ENCODE measurements at places on chromosomes 16 and 17.

DNA sequence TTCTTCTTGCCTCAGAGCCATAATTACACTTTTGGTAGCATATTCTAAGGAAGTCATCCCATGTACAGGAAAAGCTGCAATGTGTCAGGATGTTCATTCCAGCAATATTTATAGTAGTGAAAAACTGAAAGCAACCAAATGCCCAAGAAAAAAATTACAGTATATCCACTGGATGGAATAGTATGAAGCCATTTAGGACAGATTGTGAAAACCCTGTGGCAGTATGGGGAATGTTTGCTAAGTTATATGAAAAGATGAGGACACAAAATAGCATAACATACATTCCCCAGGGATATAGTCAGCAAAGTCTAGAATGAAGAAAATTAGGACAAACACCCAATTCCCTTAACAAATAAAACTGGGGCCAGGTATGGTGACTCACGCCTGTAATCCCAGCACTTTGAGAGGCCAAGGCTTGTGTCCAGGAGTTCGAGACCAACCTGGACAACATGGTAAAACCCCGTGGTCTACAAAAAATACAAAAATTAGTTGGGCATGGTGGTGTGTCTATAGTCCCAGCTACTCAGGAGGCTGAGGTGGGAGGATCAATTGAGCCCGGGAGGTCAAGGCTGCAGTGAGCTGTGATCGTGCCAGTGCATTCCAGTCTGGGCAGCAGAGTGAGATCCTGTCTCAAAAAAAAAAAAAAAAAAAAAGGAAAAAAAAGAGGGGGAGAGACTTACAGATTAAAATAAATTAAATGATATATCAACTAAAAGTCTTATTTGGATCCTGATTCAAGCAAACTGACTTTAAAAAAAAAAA, 2.3 kb downstream of the LRRC3C start:
- peak; percentile 77 for DNase-seq

GRCh38 chr16:82013139-82013538, 1.9 kb upstream of the SDR42E1 start:
- no peak for DNase-seq

GRCh38 chr16:67437513-67437912, 6.6 kb downstream of the HSD11B2 start:
- DNase-seq, result no peak

DNA sequence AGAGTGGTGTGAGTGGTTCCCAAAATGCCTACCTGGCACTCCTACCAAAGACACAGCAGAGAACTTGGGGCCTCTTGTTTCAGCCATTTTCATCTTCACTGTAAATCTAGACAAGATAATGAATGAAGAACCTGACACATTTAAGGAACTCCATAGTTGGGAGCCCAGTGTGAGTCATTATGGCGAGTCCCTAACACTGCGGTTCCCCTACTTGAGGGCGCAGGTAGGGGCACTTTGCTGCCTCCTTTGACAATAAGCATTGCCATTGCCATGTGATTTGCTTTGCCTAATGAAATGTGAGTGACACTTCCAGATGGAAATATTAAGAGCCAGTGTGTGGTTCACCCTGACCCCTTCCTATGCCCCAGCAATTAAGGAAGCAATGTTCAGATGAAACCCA, 517.6 kb downstream of the MAF start:
- DNase-seq, result no peak

DNA sequence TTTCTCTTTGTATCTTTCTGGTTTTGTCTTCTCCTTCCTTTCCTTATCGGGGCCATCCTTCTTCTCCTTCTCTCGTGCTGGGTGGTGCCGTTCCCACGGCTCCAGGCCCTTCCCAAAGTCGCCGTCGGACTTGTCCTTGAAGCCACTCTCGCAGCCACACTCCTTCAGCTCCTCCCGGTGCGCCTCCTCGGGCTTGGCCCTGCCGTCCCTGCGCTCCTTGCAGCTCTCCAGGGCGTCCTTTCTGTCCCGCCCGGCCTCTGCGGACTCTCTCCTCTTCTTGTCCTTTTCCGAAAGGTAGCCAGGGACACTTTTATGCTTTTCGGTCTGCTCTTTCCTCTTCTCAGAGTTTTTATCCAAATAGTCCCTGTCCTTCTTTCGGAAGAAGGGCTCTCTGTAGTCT, 65.9 kb downstream of the ZNF778 start:
- no peak for DNase-seq

GRCh38 chr17:4341616-4341977, 24.9 kb downstream of the UBE2G1 start:
- DNase-seq, result no peak

- DNase-seq, result no peak
Observed at GRCh38 chr17:9209781-9210370, 188.6 kb downstream of the NTN1 start.

GRCh38 chr17:40751065-40751464, 4.1 kb downstream of the KRT25 start:
- no peak for DNase-seq

- peak; percentile 69 for DNase-seq
Observed at GRCh38 chr17:82528484-82529265, 9.1 kb downstream of the FOXK2 start.

DNA sequence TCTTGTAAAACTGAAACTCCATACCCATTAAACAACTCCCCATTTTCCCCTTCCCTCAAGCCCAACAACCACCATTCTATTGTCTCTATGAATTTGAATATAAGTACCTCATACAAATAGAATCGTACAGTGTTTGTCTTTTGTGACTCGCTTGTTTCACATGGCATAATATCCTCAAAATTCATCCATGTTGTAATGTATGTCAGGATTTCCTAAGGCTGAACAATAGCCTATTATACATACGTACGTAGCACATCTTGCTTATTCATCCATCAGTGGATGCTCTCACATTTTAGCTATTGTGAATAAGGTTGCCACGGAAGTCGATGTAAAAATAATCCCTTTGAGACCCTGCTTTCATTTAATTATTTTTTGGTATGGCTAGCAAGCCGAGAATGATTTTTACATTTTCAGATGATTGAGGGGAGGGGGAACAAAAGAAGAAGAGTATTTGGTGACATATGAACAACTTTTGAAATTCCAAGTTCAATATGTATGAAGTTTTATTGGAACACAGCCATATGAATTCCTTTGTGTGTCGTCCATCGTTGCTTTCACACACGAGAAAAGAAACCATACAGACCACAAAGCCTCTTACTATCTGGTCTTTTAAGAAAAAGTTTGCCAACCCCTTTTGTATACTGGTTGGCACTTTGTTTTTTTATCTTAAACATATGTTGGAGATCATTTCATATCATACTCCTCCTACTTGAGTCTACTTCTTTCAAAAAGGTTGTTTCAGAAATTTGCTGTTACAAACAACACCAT, 371.2 kb downstream of the NPIPA8 start:
- no peak for DNase-seq

GRCh38 chr17:46795379-46795952, 23.0 kb downstream of the WNT3 start:
- peak; percentile 52 for DNase-seq

DNA sequence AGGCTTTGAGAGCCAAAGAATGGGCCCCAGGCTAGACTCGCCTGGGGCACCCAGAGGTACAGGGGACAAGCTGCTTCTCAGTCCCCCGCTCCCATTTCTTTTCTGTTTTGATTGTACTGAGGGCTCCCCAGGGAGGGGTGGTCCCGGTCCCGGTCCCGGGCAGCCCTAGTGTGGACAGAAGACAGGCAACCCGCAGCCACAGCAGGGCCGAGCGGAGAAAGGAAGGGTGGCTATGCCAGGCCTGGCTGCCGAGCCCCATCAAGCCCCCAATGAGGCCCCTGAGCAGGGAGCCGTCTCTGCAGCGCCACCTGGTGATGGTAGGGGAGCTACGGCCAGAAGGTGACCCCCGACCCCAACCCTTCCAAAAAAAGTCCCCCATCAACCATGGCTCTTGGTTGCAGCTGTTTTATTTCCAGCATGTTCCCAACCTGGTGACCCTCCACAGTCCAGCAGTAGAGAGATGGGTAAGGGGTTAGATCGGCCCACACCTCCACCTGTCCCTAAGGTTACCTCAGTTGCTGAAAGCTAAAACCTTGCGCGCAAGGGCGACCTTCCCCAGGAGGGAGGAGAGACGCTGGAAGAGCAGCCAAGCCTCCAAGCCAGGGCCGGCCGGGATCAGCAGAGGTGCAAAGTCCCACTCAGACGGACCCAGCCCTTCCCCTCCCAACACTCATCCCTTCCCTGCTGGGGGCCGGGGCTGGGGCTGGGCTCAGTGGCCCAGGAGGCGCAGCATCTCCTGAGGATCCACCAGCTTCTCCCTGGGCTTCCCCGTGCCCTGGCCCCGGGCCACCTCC, 2.6 kb upstream of the GRIN2C start:
- no peak for DNase-seq
